ENCODE measurements at places on chromosomes 3 and 15.

DNA sequence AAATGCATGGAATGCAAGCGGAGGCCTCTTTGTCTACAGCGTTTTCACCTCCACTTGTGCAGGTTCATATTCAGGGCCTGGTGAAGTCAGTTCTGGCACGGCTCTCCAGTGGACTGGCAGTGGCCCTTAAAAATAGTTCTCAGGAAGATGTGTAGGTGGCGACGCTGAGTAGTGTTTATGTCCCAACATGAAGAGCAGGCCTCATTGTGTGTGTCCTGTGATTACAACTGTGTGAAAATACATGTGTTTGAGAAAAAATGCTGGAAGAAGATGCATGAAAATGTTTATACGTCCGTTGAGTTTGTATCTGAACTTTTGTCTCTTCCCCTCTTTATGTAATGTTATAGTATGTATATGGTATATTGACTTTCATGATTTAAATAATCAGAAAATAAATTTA, 7.2 kb downstream of the LIPC start:
- DNase-seq, result peak; percentile 55

GRCh38 chr15:81923561-81924350, 122.1 kb downstream of the MEX3B start:
- DNase-seq, result no peak

- no peak for DNase-seq
Observed at GRCh38 chr15:68481321-68481720, 49.4 kb upstream of the ITGA11 start.

DNA sequence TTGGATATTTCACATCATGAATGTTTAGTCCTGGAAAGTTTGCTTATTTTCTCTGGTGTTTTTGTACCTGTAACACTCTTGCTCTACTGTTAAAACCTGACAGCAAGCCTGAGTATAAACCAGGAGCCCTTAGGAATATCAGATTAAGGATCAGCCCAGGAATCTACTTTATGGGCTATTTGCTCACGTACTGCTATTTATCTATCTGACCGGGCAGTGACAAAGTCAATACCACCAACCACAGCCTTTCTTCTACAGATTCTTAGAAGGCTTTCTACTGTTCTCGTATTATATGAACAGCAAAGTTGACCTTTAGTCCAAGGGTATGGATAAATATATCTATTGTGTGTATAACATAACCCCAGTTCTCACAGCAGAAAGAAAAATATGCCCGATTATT, 521.2 kb downstream of the RBMS3 start:
- no peak for DNase-seq

- no peak for DNase-seq
Observed at GRCh38 chr15:68488966-68489365, 57.0 kb upstream of the ITGA11 start.

DNA sequence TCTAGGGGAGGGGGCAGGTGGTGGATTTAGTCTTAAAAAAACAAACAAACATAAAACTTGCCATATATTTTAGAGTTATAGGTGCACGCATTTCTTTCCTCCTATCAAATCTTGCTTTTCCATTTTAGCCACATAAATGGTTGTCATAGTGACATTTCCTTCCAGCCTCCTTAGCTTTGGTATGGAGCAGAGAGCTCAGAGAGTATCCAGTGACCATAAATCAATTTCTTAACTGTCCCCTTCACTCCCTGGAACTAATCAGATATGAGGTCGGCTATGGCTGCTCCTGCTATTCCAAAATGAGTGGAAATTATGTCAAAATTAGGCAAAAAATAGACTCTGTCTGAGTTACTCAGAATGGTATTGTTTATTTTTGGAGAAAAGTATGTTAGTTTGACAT, 164.5 kb downstream of the EBLN2 start:
- no peak for DNase-seq

DNA sequence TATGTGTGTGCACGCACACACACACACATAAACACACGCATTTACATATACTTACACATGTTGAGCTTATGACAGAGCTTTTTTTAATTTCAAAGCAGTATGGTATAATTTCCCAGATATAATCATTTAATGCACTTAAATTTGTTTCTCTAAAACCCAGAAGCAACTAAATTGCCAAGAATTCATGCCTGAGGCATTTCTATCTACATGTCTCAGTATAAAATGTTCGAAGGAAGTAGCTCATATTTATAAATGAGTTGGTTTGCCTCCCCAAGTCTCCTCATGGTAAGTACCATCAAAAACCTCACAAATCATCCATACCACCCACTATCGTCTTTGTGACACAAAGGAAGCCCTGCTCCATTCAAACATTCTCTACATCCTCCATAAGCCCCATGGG, 130.6 kb downstream of the RPL22L1 start:
- DNase-seq, result no peak

GRCh38 chr15:80832686-80833085, 53.5 kb downstream of the CEMIP start:
- DNase-seq, result no peak

DNA sequence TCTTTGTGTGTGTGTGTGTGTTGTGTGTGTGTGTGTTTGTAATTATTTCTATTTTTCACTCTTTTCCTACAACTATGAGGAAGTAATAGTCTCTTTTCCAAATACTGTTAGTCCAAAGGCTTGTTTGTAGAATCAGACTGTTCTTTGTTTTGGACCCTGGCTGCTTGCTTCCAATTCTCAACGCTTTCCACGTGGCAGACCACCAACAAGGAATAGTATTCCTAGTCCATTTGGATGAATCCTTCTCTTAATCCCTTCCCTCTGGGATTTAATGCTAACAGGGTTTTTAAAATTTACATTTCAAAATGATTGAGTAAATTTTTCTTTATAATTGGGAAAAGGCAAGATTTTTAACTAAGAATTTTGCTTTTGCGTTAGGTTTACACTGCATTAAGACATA, 62.7 kb downstream of the ADAMTSL3 start:
- DNase-seq, result no peak

All from activated naive CD4-positive, alpha-beta T cell treated with anti-CD3 and anti-CD28 coated beads for 36 hours (primary cell).